ENCODE measurements at places on chromosomes 5 and 9.
A peak's percentile ranks its signal among the peaks of the same experiment; 100 is the strongest.

DNA sequence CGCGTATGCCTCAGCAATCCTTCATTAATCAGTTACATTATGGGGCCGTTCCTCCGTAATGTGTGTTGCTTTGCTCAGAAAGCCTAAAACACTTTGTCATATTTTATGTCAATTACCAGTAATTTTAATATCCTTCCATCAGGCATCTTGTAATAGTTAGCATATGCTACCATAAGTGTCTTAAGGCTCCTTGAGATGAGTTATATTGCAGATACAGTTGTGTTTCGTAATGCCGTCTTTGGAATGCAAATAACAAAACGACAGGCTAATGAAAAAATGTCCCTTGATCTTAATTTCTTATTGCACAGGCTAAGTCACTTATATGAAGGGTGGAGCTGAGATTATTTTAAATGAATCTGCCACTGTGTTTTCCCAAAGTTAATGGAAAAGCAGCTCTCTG, 50.5 kb downstream of the TBCA start:
- no peak for DNase-seq

GRCh38 chr9:4308482-4308881, 8.6 kb upstream of the GLIS3 start:
- no peak for DNase-seq

- DNase-seq = no peak
Measured at GRCh38 chr5:163089926-163090325, 347.5 kb upstream of the CCNG1 start.

- peak; percentile 20 for DNase-seq
Measured at GRCh38 chr5:9468060-9468388, 77.9 kb downstream of the SEMA5A start.

- DNase-seq = no peak
Measured at GRCh38 chr9:133429214-133429613, 7.0 kb downstream of the ADAMTS13 start.

DNA sequence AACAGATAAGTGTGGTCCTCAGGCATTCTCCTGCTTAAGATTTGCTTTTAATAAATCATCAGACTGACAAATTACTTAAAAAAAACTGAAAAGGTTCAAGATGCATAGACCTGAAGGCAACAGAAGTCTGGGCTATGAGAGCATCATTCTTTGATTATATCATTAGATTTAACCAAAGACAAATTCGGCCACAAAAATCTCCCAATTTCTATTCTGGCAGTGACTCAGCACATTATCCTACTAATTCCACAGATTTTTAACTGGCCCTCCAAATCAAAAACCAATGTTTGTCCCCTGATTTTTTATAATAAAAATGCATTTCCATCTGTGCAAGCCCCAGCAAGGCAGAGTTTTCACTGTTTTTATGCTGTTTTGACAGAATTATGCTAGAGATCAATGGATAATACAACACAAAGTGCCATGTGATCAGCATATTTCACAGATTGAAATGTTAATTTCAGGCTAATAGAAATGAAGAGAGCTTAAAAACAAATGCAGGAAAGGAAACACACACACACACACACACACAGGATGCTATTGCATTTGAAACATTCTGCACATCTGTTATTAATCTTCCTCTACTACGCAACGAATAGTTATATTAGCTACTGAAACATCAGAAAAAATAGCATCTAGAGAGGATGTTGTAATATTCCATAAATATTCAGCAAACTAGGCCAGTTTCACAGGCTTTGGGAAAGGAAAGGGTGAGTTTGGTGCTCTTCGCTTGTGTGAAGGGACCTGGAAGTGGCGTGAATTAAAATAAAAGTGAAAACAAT, 177.6 kb upstream of the ST8SIA4 start:
- DNase-seq = no peak

- no peak for DNase-seq
Measured at GRCh38 chr5:160903551-160903950, 51.5 kb upstream of the ATP10B start.

DNA sequence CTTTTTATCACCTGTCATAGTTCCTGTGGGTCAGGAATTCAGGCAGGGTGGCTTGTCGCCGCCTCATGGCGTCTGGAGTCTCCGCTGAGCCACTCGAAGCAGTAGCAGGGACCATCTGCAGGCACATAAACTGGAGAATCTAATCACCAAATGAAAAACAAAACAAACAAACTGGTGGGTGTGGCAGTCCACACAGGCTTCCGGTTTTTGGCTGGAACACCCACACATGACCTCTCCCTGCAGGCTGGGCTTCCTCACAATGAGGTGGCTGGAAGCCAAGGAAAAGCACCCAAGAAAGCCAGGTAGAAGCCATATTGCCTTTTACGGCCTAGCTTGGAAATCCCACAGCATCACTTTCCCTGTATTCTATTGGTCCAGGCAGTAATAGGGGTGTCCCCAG, 197.0 kb downstream of the SYK start:
- no peak for DNase-seq

GRCh38 chr5:30850866-30851265, 342.6 kb upstream of the CDH6 start:
- DNase-seq = no peak

DNA sequence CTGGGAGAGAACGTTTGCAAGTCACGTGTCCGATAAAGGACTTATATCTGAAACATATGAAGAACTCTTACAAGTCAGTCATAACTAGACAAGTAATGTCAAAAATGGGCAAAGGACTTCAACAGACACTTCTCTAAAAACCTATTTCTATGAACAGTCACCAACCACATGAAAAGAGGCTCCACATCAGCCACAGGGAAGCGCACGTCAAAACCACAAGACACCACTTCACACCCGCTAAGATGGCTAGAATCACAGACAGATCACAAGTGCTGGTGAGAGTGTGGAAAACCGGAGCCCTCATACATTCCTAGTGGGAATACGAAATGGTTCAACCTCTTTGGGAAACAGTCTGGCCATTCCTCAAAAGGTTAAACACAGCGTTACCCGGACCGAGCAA, 11.5 kb upstream of the CARD9 start:
- DNase-seq = no peak

DNA sequence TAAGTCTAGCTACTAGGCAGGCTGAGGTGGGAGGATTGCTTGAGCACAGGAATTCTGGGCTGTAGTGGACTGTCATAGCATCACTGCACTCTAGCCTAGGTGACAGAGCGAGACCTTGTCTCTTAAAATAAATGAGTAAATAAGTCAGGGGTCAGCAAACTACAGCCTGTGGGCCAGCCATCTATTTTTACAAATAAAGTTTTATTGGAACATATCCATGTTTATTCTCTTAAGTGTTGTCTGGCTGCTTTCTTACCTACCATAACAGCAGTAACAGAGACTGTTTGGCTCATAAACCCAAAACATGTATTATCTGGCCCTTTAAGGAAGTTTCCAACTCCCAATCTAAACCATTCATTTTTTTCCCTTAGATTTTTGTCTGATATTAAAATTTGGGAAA, 29.6 kb downstream of the DIMT1 start:
- no peak for DNase-seq

All from Ammon's horn (tissue), 1 donor.